Activated CD4-positive, alpha-beta T cell treated with anti-CD3 and anti-CD28 coated beads, Interleukin-2, amount 10 ng/mL, durations not matched to agents 7 days and 5 days (primary cell): ENCODE measurements at places on chromosomes 2 and 18.

DNA sequence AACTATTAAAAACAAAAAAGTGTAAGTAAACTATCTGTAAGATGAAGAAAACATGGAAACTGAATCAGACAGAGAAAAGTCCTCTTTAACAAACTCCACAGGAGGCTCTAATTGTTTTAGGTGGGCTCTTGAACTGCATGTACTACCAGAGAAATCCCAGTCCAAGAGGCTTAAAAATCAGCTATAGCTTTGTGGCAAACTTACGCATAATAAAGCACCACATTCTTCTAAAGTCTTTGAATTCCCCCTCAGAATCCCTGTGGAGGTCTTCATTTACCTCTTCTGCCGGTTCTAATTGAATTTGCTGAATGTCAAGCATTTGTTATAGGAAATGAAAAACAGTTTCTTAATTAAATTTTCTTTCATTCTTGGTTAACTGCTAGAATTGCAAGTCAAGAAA lies 40.8 kb downstream of the CHN1 start:
- peaks cover 13% of the 10 kb centered on the region for H3K4me1 ChIP-seq
- no peak overlapping the region for H3K4me3 ChIP-seq
- H3K36me3 ChIP-seq: no peaks in the 10 kb centered on the region
- H3K27ac ChIP-seq: no peak overlapping the region

DNA sequence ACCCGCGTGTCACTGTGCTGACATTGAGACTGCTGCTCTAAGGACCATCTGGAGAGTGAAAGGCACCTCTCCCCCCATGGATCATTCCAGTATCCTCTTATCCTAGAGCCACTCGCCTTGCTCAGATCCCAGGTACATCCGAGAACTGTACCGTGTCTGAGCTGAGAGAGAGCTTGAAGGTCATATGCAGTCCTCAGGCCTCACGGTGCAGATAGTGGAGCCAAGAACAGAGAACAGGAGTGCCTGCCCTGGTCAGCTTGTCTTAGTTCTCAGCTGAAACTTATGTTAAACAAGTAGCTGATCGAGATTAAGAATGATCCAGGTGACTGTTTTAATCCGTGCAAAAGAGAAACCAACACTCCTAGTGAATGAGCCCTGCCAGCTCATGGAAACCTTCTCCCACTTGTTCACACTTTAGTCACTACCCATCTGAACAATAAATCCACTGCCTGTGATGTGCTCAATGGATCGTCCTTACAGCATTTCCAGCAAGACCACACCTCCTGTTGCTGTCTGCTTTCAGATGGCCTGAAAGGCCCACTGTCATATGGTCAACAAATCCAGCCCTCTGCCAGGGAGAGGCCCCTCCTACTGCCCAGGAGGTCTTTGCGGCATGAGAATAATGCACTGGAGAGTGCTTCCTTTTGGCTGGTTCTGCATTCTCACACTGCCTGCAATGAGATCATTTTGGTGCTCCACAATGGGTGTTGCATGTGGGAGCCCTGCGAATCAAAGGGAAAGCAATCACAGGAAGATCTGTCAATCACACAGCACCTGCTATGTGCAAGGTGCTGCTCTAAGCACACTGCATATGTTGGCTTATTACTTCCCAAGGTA lies 43.7 kb upstream of the APCDD1 start:
- H3K36me3 ChIP-seq: no peaks in the 10 kb centered on the region
- no peak for DNase-seq
- H3K4me1 ChIP-seq: peaks cover 4% of the 10 kb centered on the region

GRCh38 chr2:152243761-152244640 lies 68.4 kb upstream of the STAM2 start:
- no peaks in the 10 kb centered on the region for H3K36me3 ChIP-seq
- H3K4me1 ChIP-seq: no peaks in the 10 kb centered on the region
- H3K27me3 ChIP-seq: peaks cover 6% of the 10 kb centered on the region
- no peak for DNase-seq

DNA sequence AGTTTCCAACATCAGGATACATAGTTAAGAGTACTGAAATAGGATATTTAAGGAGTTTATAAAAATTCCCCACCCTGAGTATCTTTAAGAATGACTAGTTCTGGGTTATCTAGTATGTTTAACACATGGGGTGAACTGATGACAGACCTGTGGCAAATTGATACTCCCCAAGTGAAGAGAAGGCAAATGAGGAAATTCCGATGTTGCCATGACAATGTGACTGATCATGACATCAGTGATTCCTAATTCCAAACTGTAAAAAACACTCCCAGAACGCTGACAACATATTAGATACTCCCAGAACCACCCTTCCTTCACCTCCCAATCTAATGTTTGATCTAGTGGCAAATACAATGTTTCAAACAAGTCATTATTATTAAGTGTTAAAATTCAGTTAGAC lies 77.6 kb downstream of the RBMS1 start:
- H3K36me3 ChIP-seq: peaks cover 22% of the 10 kb centered on the region
- H3K4me1 ChIP-seq: peaks cover 71% of the 10 kb centered on the region
- H3K27me3 ChIP-seq: no peaks in the 10 kb centered on the region
- no peak overlapping the region for H3K27ac ChIP-seq
- no peak overlapping the region for H3K4me3 ChIP-seq

DNA sequence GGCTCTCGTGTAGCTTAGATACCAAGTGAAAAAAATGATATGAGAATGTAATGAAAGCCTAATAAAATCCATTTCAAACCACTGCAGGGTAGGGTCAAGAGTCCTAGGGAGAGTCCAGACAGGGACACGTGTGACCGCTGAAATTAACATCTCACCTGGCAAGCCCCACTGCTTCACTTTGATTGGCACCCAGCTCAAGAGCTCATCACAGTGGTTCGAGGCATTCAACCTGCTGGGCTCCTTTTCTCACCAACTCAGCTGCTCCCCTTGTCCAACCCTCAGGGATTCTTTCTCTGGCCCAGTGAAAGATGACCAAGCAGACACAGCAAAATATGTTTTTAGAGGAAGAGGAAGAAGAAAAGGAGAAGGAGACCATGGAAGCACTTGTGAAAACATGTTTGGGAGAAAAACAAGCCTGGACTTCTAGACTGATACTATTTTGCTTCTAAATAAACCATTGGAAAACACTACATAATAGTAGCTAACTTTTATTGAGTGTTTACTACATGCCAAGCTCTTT lies 49.2 kb upstream of the CREB1 start:
- no peaks in the 10 kb centered on the region for H3K27me3 ChIP-seq
- peaks cover 32% of the 10 kb centered on the region for H3K4me1 ChIP-seq
- DNase-seq: no peak
- no peak overlapping the region for H3K4me3 ChIP-seq

DNA sequence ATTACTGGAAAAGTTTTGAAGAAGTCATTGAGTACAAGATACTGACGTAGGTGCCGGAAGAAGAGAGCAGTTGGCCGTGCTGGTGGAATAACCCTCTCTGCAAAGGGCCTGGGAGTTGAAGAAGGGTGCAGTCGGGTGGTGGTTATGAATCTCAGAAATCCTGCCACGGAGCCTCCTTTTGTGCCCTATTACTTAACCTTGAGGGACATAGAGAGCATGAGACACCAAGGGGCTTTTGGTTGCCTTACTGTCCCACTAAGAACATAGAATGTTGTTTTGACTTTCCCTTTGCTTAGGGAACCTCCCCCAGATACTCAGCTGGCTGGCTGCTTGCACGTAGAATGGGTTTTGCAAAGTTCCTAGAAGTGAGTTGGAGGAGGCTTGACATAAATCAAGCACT lies 1.3 kb upstream of the CD28 start:
- H3K4me1 ChIP-seq: peaks cover 29% of the 10 kb centered on the region
- peak; percentile 51 for DNase-seq
- H3K4me3 ChIP-seq: peak overlapping the region; percentile 92
- no peaks in the 10 kb centered on the region for H3K27me3 ChIP-seq
- H3K27ac ChIP-seq: peak overlapping the region; percentile 99
- peaks cover 35% of the 10 kb centered on the region for H3K36me3 ChIP-seq

- no peak overlapping the region for H3K27ac ChIP-seq
- H3K4me1 ChIP-seq: no peaks in the 10 kb centered on the region
- H3K4me3 ChIP-seq: no peak overlapping the region
- DNase-seq: no peak
- no peaks in the 10 kb centered on the region for H3K27me3 ChIP-seq
Observed at GRCh38 chr2:239577935-239578334, 177.1 kb upstream of the HDAC4 start.

GRCh38 chr2:59791004-59791618 lies 762.3 kb downstream of the BCL11A start:
- no peaks in the 10 kb centered on the region for H3K27me3 ChIP-seq
- H3K36me3 ChIP-seq: no peaks in the 10 kb centered on the region
- no peaks in the 10 kb centered on the region for H3K4me1 ChIP-seq
- no peak overlapping the region for H3K27ac ChIP-seq
- no peak overlapping the region for H3K4me3 ChIP-seq

GRCh38 chr2:69770193-69770702 lies 28.3 kb downstream of the ANXA4 start:
- peaks cover 17% of the 10 kb centered on the region for H3K36me3 ChIP-seq
- peaks cover 78% of the 10 kb centered on the region for H3K4me1 ChIP-seq
- peak; percentile 43 for DNase-seq
- H3K4me3 ChIP-seq: peak overlapping the region; percentile 8
- H3K27me3 ChIP-seq: no peaks in the 10 kb centered on the region
- H3K27ac ChIP-seq: peak overlapping the region; percentile 79

DNA sequence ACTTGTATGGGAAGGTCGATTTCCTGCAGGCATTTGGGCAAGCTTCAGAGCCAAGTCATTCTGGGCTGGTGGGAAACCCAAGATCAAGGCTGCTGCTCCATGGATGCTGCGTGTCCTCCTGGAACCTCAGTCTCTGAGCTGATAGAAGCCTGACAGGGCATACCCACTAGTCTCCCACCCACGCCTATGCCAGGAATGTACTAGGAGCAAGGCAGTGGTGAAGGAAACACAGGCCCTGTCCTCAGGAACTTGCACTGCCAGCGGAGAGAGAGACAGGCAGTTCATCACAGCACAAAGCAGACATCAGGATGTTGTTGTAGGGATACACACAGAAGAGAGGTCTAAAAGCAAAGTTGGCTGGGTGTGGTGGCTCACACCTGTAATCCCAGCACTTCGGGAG lies 84.2 kb downstream of the PLB1 start:
- no peaks in the 10 kb centered on the region for H3K36me3 ChIP-seq
- H3K4me3 ChIP-seq: no peak overlapping the region
- DNase-seq: no peak
- H3K27ac ChIP-seq: no peak overlapping the region

- H3K27ac ChIP-seq: no peak overlapping the region
- H3K36me3 ChIP-seq: no peaks in the 10 kb centered on the region
- H3K4me3 ChIP-seq: no peak overlapping the region
- peaks cover 17% of the 10 kb centered on the region for H3K4me1 ChIP-seq
Observed at GRCh38 chr2:235505181-235505741, 11.4 kb downstream of the AGAP1 start.

- H3K27me3 ChIP-seq: no peaks in the 10 kb centered on the region
- H3K4me3 ChIP-seq: no peak overlapping the region
- no peak for DNase-seq
- H3K4me1 ChIP-seq: no peaks in the 10 kb centered on the region
- no peak overlapping the region for H3K27ac ChIP-seq
Observed at GRCh38 chr2:200356857-200357384, 50.4 kb downstream of the SPATS2L start.

GRCh38 chr18:70414315-70414900 lies 125.6 kb downstream of the SOCS6 start:
- no peaks in the 10 kb centered on the region for H3K36me3 ChIP-seq
- no peak overlapping the region for H3K4me3 ChIP-seq
- no peak for DNase-seq
- H3K27ac ChIP-seq: no peak overlapping the region

GRCh38 chr2:72051971-72052505 lies 95.6 kb downstream of the CYP26B1 start:
- no peak for DNase-seq
- peaks cover 2% of the 10 kb centered on the region for H3K27me3 ChIP-seq
- no peak overlapping the region for H3K4me3 ChIP-seq
- H3K4me1 ChIP-seq: no peaks in the 10 kb centered on the region
- no peak overlapping the region for H3K27ac ChIP-seq

DNA sequence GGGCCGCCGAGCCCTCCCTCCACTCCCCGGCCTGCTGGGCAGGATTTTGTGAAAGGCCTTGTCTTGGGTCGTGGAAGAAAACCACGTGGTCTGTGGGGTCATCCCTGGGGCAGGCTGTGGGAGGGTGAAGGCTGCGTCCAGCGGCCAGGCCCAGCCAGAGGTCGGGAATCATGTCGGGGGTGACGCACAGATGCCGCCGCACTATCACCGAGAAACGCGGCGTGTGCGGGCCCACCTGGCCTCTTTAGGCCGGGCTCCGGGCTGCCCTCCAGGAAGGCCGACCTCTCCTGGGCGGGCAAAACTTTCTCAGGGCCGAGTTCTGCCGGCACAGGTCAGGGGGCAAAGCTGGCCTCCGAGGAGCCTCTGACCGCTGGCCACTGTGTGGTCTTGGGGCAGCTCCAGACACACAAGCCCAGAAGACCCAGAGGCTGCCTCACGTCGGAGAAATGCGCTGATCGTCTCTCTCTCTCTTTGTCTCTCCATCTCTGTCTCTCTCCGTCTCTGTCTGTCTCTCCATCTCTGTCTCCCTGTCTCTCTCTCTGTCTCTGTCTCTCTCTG lies 28.4 kb downstream of the NFATC1 start:
- DNase-seq: no peak
- no peaks in the 10 kb centered on the region for H3K27me3 ChIP-seq
- H3K4me1 ChIP-seq: peaks cover 16% of the 10 kb centered on the region
- H3K4me3 ChIP-seq: no peak overlapping the region
- H3K36me3 ChIP-seq: peaks cover 8% of the 10 kb centered on the region

GRCh38 chr2:238287737-238288649 lies at the start of gene PER2:
TSS of gene PER2 (minus strand) at chr2:238288610. CDS start at chr2:238277936, 10,674 bp downstream.
- H3K27me3 ChIP-seq: no peaks in the 10 kb centered on the region
- H3K4me1 ChIP-seq: peaks cover 29% of the 10 kb centered on the region
- DNase-seq: peak; percentile 15
- H3K4me3 ChIP-seq: peak within 1 kb of the TSS; percentile 88
- peak within 1 kb of the TSS; percentile 96 for H3K27ac ChIP-seq

- no peak overlapping the region for H3K27ac ChIP-seq
- no peak for DNase-seq
- peaks cover 20% of the 10 kb centered on the region for H3K4me1 ChIP-seq
- peaks cover 2% of the 10 kb centered on the region for H3K36me3 ChIP-seq
- peaks cover 13% of the 10 kb centered on the region for H3K27me3 ChIP-seq
Observed at GRCh38 chr2:96873651-96874096, 3.8 kb upstream of the SEMA4C start.

GRCh38 chr2:224038049-224038829 lies 847 bp downstream of the SERPINE2 start:
- H3K4me3 ChIP-seq: peak overlapping the region; percentile 80
- peak; percentile 49 for DNase-seq
- H3K27me3 ChIP-seq: peaks cover 61% of the 10 kb centered on the region
- peak overlapping the region; percentile 3 for H3K27ac ChIP-seq

GRCh38 chr2:31101701-31102100 lies 36.5 kb downstream of the GALNT14 start:
- no peaks in the 10 kb centered on the region for H3K36me3 ChIP-seq
- peaks cover 19% of the 10 kb centered on the region for H3K27me3 ChIP-seq
- H3K27ac ChIP-seq: no peak overlapping the region

- DNase-seq: no peak
- H3K27me3 ChIP-seq: no peaks in the 10 kb centered on the region
- H3K27ac ChIP-seq: no peak overlapping the region
- H3K4me1 ChIP-seq: peaks cover 37% of the 10 kb centered on the region
- no peak overlapping the region for H3K4me3 ChIP-seq
Observed at GRCh38 chr18:54206447-54206846, 18.0 kb downstream of the MBD2 start.
